ENCODE measurements at places on chromosomes 1 and 21.

- DNase-seq = no peak
Measured at GRCh38 chr1:247324204-247324787, 7.4 kb downstream of the ZNF496 start.

DNA sequence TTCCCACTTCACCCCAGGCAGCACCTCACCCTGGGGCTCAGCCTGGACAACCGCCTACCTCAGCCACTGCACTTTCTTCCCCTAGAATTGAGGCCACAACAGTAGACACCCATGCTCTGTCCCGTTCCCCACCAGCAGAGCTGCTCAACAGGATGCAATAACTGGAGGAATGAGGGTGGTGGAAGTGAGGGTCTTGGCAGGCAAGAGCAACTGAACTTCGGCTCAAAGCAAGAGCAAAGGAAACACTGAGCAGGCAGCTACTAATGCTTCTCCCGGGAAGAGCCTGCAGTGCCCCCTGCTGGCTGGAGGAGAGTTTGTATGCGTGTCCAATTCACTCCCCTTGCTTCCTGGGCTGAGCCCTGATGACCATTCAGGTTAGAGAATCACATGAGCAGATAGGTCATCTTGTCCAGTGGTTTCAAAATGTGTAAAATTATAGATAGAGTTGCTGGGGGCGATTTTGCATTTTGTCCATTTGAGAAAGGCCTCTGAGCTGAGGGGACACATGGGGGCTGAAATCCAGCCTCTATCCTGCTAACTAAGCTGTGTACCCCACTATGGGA, 13.9 kb downstream of the NT5C1A start:
- no peak for DNase-seq

DNA sequence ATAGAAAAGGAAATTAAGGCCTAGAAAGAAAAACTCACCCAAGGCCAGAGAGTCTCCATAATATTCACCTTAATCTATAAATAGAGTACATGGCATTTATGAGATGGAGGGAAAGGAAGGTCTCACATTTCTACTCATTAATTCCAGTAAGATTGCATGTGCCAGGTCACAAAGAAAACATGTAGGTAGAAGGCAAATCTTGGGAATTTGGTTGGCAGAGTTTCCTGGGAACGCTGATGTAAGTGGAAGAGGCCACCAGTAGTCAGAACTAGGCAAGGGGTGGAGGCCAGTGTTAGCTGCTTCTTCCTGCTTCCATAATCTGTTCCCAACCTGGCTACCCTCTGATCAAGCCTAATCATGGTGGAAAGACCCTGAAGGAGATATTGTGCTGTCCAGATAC, 29.2 kb upstream of the PGBD5 start:
- DNase-seq = no peak

- DNase-seq = no peak
Measured at GRCh38 chr1:170240409-170240808, 94.7 kb downstream of the NTMT2 start.

DNA sequence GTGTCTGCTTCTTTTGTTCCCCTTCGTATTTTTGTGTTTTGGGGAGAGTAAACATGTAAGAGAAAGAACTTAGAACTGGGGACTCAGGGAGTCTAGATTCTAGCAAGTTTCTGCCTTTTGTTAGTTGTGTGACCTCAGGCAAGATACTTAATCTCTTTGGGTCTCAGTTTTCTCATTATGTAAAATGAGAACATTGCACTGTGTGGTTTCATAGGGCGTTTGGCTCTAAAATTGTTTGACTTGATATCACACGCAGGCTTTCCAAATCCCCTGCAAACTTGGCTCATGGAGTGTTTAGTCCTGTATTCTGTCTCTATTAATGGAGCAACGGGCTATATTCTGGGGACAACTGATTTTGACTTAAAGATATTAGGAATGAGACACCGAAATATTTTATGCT, 57.7 kb downstream of the NTNG1 start:
- no peak for DNase-seq

- DNase-seq = no peak
Measured at GRCh38 chr1:232991238-232991637, 40.8 kb downstream of the NTPCR start.

- no peak for DNase-seq
Measured at GRCh38 chr1:229136822-229137221, 134.1 kb upstream of the RAB4A start.
